ENCODE measurements at places on chromosomes 3 and 15.

GRCh38 chr3:31936420-31937060 lies 44.5 kb downstream of the OSBPL10 start:
- no peak for DNase-seq

- no peak for DNase-seq
These were observed 84.6 kb upstream of the DCBLD2 start for GRCh38 chr3:98986073-98986472.

GRCh38 chr3:125079675-125080045 lies 23.9 kb upstream of the HEG1 start:
- DNase-seq, result no peak

DNA sequence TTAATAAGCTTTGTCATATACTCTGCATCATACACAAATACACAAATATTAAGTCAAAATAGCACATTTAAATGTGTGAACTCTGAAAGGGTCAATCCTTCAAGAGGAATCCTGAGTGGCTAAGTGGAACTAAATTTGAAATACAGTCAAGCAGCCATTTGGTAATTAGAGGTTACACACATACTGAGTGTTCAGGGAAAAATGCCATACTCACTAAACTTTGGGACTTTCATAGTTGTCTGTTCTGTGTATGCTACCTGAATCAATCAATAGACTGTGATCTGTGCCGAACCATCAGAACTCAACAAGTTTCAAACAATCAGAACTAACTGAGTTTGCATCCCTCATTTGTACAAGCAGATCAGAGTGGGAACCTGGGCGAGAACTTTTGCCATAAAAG lies 15.3 kb downstream of the ANKRD28 start:
- DNase-seq, result no peak

DNA sequence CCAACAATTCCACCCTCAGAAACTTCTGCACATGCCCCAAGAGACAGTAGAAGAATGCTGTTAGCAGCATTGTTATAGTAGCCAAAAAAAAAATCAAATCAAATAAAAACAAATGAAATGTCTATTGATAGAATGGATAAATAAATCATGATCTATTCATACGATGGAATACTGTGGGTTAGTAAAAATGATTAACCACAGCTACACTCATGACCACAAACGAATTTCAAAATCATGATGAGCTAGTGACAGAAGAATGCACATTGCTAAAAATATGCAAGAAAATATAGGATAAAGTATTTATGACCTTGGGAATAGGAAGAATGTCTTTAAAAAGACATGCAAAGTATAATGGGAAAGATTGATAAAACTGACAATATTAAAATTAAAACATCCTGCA lies 57.5 kb upstream of the ACAN start:
- DNase-seq, result no peak

- no peak for DNase-seq
These were observed 708 bp downstream of the ESYT3 start for GRCh38 chr3:138434875-138435772.

GRCh38 chr15:98673133-98673532 lies 24.8 kb downstream of the IGF1R start:
- no peak for DNase-seq

- DNase-seq, result no peak
These were observed 231.1 kb upstream of the CNTN6 start for GRCh38 chr3:861721-862120.

DNA sequence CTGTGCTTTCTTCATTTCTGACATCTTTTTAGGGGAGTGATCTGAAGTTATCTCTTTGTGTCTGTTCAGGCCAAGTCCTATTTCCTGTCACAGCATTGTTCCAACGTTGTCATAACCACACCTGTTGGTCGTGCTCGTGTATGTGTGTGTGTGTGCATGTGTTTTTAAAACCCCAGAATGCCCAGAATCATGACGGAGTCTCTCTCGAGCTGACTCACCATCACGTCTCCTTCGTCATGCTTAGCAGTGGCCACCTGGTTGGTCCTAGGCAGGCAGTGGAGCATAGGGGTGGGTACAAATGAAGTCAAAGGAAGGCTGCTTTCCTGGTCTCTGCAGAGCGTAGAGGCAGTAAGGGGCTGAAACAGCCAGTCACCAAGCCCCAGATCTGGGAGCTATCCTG lies 126.8 kb upstream of the ABHD17C start:
- peak; percentile 30 for DNase-seq

DNA sequence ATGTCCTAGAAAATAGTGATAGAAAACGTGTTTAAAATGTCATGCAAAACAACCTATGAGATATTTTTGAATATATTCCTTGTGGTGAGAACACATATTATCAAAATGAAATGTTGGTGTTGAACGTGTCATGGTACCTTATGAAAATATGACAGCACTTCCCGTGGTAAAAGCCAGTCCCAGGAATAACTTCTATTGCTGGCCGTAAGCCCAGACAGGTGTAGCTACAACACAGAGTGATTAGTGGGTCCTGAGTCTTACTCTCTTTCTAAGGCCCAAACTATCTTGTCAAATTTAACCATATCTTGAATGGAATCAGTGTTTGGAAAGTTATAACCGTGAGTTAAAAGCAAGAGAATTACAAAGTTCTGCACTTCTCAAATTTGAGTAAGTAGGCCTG lies 24.1 kb downstream of the RARB start:
- no peak for DNase-seq

DNA sequence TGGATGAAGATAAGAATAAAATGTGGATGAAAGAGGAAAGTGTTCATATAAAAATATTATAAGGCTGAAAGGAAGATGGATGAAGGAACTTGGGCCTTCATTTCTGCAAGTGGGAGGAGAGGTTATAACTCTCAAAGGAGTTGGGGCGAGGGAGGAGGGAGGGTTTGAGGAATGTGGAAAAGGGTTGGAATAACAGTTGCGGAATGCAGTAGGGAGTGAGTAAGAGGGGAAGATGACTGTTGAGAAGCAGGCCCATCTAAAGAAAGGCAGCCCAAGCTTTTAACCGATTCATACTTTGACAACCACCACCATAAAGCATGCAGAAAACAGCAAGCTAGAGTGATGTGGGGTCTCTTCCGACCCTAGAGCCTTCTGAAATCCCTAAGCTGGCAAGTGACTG lies 8.3 kb upstream of the TM4SF4 start:
- no peak for DNase-seq

- DNase-seq, result no peak
These were observed 33.1 kb downstream of the LPP start for GRCh38 chr3:188187053-188187452.

- DNase-seq, result no peak
These were observed 214.8 kb upstream of the CTDSPL start for GRCh38 chr3:37646865-37647264.

DNA sequence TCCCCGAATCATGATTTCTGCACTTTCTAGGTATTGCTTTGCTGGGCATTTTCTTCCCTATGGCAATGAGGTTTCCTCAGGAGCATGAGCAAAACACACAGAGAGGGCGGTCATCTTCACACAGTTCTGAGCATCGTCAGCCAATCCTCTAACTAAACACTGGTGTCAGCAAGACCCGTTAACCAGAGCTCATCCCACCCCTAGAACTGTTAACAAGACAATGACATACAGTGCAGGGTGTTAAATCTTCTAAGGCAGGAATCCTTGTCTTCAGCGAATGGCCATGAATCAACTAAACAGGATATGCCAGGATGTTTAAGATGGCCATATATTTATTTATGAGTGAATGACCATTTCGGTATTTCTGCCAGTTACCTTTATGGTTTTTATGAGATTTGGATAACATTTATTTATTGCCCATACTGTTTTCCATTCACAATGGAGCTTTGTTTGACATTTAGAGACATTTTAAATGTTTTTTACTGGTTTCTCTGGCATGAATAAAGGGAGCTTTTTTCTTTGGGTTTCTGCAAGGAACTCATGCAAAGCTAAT lies 411.5 kb upstream of the PROK2 start:
- DNase-seq, result no peak

- no peak for DNase-seq
These were observed 60.0 kb downstream of the MYH15 start for GRCh38 chr3:108450444-108450843.

- no peak for DNase-seq
These were observed 21.9 kb upstream of the ZBTB47 start for GRCh38 chr3:42631620-42632019.

GRCh38 chr3:125033135-125033534 lies 22.7 kb downstream of the HEG1 start:
- DNase-seq, result no peak

DNA sequence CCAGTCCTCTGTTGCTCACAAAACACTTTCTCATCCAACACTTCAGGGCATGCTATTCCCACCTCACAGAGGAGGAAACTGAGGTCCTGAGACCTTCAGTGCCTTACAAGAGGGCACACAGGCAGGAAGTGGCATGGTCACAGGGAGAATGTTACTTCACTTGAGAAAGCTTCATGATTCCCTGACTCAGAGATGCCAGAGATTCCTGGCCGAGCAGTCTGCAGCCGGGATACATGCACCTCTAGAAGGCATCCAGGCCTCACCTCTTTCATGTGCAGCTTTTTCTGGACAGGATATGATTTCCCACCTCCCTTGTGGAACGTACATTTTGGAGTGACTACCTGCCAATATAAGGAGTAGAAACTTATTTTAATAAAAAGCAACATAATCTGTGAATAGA lies 2.8 kb upstream of the SST start:
- DNase-seq, result no peak

DNA sequence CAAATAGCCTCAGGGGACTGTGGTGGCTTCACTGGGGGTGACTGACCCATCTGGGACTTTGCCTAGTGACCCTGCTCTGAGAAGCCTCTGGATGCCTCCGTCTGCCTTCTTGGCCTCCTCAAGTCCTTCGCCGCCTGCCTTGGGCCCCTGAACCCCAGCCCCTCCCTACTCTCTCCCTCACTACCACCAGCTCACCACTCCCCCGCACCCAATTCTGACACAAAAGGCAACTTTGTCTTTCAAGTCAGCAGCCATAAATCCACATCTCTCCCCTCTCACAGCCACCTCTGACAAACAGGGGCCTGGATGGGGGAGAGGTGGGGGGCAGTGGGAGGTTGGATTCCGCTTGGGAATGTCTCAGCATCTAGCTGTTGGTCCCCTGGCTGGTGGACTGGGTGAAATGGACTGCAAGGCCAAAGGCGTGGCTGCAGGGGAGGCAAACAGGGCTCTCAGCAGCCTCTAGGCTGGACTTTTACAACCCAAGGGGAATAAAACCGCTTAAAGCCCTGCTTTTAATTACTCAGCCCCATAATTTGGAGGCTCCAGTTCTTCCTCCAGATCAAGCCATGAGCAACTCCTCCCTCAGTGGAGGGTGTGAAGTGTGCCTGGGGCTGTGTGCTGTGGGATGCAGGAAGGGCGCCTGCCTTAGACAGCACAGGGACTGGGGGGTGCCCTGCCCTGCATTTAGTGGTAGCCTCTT lies 33.4 kb downstream of the IGDCC3 start:
- no peak for DNase-seq

DNA sequence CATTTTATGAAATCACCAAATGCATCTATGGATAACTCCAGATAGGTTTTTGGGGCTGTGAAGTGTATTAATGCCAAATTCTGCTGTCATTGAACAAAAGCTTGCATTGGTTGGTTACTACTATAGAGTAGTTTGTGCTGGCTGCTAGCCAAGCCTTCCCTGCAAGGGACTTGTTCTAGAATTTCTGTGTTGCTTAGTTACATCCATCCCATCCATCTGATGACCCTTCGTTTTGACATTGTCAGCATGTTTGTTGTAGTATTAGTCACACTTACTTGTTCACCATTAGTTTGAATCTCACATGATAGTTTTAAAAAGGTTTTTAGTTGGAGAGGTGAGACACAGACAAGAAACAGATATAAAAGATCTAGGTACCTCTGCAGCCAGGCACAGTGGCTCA lies 7.0 kb upstream of the NIPA2 start:
- no peak for DNase-seq

DNA sequence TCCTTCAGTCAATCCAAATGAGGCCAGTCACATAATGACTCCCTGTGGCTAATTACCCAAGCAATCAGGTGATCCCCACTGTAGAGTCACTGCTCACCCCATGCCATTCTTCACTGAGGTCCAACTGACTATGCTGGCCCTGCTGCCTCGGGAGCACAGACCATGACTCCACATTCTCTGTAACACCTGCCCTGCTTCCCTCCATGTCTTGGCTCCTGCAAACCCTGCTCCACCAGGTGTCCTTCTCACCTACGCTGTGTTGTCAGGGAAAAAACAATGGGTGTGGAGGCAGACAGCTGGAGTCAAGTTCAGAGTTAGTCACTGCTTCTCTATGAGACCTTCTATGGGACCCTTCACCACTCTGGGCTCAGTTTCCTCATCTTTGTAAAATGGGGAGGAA lies 6.1 kb upstream of the SFMBT1 start:
- no peak for DNase-seq

DNA sequence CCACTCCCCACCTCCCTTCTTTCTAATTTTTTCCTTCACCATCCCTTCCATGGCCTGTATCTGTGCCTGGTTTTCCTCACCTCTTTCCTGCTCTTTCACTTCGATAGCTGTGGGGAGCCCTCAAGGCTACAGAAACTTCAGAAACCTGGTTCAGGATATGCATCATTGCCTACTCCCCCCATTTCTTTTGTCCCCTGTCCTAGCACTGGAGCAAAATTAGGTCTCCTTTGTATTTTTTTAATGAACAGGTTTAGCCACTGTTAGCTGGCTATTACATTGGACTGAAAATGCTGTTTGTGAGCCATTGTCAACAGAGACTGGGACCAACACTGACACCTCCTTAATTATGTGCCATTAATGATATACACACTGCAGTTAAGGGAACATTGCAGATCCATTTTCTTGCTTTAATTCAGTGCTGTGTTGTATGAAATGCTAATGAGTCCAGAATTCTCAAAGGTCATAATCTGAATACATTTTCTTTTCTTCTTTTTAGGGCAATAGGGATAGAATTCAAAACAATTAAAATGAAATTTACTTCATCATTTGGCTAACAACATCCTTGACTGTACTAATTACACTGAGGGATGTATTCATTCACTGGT lies 138.6 kb downstream of the PDCD6IP start:
- no peak for DNase-seq

DNA sequence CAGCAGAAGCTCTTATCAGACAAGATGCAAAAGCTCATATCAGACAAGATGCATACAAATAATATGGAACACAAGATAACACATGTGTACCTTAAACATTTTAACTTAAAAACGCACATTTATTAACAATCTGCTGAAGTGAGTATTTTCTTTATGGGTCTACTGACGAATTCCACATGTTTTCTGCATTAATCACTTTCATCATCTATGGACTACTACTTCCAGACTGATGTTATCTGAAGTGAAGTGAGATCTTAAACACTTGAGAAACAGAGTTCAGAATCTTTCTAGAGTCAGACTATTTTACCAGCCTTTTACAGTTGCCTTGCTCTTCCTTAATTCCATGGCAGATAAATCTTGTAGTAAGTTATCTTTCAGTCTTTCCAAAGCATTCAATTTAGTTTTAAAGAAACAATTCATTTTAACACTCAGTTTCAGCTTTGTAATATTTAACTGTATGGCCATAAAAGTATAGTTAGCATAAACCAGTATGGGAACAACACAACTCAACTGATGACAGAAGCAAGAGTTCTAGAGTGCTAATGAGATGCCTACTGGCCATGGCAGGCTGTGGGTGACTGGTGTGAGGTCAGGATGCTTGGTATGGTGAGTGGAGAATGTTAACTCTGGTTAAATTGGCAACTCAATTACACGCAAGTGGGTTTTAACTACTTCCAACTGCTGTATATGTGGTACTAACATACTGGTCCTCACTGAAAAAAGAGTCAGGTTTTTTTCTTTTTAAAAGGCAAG lies 9.8 kb downstream of the CMTM6 start:
- DNase-seq, result no peak
